ENCODE measurements at places on chromosomes 12 and 14.
A peak's percentile ranks its signal among the peaks of the same experiment; 100 is the strongest.

- DNase-seq: no peak
Measured at GRCh38 chr12:49557187-49557916, 10.6 kb downstream of the MCRS1 start.

- peak; percentile 55 for DNase-seq
Measured at GRCh38 chr12:64181430-64182291, 40.4 kb downstream of the KICS2 start.

- no peak for DNase-seq
Measured at GRCh38 chr14:95958105-95958504, 81.1 kb upstream of the C14orf132 start.

DNA sequence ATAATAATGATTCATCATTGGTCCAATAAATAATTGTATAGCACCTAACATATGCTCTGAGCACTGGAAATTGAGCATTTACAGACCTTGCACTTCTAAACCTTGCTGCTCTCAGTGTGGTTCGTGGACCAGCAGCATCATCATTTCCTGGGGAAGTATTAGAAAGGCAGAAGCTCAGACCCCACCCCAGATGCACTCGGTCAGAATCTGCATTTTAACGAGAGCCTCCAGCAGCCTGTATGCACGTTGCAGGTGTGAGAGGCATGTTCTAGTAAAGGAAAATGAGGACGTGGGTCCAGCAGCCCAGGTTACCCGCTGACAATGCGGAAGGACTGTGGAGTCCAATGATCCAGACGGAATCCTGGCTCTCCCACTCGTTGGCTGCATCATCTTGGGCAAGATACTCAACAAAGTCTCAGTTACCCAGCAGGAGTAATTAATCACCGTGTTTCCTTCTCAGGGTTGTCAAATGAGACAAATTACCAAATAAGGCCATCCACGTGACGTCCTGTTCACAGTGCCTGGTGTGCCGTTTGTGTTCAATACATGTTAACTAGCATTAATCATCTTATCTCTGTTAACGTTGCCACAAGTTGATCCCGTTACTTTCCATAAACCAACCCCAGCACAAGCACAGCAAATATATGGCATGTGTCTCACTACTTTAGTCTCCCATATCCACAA is 49.2 kb upstream of the CCND2 start:
- no peak for DNase-seq

DNA sequence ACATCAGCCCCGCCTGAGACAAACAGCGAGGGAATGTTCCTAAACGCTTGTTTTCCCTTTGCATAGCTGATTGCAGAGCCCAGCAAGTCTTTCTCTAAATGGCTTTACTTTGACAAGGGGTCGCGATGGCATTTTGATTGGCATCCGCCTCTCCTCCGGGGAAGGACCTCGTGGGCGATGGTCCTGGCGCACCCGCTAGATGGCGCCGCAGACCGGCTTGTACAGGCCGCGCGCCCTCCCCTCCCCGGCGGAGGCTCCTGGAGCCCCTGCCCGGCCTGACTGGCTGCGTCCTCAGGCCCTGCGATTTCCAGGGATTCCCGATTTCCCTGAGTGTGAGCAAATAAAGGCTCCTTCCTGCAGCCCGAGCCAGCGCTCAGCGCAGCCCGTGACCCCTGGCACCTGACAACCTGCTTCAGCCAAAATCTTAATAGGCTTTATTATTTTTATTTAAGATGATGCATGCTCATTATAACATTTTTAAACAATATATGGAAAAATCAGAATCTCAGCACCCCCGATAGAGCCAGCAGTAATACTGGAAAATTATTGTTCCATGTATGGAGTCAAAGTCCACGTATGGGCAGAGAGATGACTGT is 468.3 kb downstream of the AACS start:
- DNase-seq: peak; percentile 9

DNA sequence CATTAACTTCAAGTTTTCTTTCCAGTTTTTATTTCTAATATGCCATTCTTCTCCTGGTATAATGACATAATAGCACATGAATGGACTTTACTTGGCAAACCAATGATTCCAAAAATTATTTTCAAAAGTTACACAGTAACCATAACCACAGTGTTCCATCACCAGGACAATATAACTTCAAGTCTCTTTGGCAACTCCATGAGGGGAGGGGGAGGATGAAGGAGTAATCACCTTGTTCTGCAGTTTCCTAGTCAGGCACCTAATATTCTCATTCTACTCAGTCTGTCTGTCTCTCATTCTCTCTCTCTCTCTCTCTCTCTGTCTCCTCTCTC is 66.6 kb downstream of the BTG1 start:
- DNase-seq: no peak

DNA sequence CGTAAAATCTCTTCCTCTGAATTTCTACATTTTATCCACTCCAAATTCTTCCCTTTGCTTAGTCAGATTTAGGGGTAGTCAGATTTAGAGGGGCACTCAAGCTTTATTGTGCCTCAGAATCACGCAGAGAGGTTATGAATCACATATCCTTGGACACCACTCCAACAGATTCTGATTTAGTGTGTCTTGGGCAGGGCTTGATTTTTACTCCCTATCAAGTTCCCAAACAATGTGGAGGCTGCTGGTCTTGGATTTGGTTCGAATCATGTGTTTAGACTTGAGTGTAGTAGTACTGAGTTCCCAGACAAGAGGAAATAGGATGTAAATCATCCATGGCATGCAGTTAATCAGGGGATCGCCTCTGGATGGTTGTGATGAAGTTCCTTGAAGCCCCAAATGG is 298.1 kb upstream of the CLEC14A start:
- no peak for DNase-seq

GRCh38 chr14:90454041-90455000 is 57.5 kb downstream of the CALM1 start:
- DNase-seq: no peak

- peak; percentile 29 for DNase-seq
Measured at GRCh38 chr12:40735551-40736230, 43.5 kb downstream of the CNTN1 start.

DNA sequence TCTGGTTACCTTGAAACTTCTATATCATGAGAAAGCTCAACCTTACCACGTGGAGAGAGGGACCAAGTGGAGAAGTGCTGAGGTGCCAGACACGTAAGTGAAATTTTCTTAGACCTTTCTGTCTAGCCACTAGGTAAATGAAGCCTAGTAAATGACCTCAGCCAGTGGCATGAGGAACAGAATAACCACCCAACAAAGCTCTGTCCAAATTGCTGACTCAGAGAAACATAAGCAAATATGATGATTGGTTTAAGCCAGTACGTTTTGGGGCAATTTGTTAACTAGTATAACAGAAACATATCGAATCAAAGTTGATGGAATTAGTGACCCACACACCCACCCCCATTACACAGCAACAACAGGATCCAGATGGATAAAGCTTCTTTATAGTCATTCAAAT is 75.2 kb upstream of the MAX start:
- DNase-seq: no peak

DNA sequence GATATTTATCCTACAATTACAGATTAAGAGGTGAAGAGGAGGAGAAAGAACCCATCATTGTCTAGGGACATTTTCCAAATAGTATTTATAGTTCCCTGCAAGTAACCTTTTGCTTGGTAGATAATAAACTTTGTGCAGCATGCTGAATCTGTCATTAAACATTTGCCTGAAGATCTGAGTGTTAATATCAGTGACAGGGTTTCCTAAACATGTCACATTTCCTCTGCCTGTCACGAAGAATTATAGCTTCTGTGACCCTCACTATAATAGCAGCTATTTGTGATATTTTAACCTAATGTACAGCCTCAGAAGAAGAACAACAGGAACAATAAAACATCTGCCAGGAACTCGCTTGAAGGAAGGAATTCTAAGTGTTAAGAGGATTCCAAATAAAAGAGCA is 350.3 kb downstream of the GXYLT1 start:
- DNase-seq: peak; percentile 21

All from NCI-H1417 (cell line).